ENCODE measurements at places on chromosomes 2 and 18.

DNA sequence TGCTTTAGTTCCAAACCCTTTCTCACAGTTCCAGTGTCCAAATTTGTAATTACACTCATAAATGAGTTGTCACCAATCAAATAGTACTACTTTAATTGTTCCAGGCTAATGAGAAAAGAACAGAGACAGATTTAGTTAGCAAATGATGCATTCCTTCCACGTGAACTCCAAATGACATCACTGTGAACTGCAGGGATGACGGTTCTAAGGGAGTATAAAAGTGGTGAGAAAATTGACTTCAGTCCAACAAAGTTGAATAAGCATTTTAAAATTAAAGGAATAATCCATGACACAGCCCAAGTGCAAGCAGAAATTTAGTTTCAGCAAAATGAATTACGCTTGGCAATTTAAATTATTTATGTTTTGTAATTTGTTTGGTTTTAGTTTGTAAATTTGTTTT lies 102.0 kb upstream of the LRATD1 start:
- DNase-seq: no peak

DNA sequence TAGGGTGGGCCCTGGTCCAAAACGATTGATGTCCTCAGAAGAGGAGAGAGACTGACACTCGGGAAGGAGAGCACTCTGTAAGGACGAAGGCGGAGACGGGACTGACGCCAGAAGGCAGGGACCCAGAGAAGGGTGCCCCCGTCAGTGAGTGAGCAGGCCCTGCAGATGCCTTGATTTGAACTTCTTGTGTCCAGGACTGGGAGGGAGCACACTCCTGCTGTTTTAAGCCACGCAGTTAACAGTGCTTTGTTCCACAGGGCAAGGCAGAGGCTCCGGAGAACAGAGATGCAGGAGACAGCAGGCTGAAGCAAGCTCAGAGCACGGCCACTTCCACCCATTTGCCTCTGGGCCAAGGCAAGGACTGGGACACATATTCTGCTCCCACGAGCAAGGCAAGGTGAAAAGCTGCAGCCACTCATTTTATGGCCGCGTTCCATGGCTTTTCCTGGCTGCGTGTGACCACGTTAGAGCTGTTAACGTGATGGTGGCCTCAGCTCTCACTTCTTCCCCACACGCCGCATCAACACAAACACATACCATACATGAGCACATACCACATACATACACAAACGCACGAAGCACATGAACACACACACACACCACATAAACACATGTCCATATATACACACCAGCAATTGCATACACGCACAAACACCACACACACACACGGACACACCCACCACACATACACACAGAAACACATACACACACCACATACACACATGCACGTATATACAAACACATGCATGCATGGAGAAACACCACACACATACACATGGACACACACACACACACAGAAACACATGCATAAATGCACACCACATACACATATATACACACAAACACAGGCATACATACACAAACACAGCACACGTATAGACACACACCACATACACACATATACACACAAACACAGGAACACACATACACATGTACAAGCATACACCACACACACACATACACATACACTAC lies 521.0 kb upstream of the MYT1L start:
- no peak for DNase-seq

- no peak for DNase-seq
Observed at GRCh38 chr2:142983174-142983573, 105.7 kb downstream of the KYNU start.

DNA sequence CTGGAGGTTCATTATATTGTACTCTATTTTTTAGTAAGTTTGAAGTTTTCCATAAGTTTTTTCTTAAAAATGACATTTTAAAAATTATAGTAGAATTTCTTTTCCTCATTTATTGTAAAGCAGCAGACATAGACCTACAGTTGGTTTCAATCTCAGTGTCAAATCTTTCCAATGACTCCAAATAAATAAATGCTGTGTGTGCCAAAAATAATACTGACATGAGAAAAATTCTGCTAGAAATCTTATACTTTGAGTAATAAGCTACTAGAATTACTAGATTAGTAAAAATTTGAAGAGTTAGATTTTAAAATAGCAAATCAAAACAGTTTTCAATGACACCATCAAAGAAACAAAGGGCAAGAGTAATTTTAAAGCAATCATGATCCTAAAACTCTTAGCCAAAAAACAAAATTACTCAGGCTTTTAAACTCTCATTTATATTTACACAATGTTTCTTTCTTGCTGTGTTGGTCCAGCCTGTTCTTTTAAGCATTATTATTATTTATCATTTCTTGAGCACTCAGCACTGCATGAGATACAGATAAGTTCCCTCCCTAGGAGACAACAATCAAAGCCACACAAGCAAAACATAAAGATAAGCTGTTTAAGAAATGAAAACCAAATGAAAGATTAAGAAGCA lies 8.3 kb upstream of the KANSL1L start:
- DNase-seq: no peak

DNA sequence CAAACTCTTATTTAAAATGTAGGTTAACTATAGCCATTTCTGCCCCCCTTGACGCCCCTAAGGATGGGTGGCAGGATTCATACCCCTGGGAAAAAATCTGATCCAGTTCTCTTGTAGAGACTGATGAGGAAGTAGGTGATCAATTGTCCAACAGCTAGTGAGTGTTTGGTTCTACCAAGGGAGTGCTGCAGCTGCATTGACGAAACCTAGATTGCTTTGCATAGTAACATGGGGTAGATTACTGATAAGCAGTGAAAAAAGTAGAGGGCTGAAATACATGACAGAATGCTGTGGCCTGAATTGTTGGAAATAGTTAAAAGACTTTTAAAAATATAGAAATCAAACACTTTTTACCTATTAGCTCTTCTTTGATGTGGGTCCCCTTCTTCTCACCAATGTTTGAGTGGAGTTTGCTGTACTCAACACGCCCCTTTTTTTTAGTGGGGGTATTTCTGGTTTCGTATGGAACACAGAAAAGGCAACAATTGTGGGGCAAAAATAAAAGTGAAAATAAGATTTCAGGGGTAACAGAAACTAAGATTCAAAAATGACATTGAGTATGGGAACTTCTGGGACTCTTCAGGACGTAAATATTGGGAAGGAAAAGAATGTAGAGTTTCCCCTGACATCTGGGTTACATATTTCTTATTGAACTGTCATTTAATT lies 66.2 kb downstream of the MAIP1 start:
- no peak for DNase-seq

DNA sequence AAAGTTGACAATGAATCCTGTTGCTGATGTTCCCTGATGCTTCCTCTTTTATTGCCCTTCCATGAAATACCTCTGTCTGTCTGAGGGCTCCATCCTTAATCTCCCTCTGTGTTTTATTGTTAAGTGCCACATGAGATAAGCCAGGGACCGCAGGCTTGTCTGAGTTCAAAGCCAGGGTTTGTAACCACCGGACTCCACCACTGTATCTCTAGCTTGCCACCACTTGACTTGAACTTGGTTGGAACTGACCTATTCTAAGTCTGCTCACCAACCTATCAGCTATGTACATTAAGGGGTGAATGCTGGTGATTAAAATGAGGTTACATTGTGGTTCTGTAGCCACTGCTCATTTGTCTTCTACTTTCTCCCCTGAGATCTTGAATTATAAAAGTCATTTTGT lies 328.5 kb upstream of the ZEB2 start:
- no peak for DNase-seq

DNA sequence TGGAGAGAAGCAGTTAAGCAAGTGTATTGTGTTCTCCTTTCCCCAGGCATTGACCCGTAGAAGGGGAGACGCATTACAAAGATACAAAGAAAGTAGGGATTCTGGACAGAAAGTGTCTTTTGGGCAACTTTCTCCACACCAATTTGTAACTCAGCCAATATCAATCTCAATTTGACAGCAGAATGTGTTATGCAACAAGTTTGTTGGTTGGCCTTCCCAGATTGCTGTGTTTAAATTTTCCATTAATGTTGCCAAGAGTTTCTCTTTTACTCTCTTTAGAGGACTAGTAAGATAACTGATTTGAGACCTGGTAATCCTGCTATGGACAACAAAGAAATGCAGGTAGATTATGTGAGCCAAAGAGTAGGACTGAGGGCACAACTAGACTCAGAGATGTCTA lies 279.6 kb downstream of the ZNF804A start:
- DNase-seq: no peak

GRCh38 chr2:110149330-110150220 lies 34.0 kb upstream of the MALL start:
- no peak for DNase-seq

DNA sequence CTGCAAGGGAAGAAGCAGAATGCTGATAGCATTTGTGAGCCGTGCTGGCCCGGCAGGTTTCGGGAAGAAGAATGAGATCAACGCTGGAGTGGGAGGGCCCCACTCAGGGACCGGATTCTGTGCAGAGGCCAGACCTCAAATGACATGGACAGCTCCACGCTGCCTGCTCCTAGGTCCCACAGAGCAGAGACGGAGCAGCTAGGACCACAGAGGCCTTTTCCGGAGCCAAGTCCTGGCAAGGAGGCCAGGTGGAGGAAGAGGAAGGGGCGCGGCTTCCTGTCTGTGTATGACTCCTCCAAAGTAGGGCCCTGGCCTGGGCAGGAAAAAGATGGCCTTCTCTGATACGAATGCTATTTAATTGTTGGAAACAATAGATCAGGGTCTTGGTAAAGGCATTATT lies 139.9 kb downstream of the LRRC30 start:
- DNase-seq: no peak

- no peak for DNase-seq
Observed at GRCh38 chr2:145410086-145410485, 890.2 kb upstream of the ZEB2 start.

DNA sequence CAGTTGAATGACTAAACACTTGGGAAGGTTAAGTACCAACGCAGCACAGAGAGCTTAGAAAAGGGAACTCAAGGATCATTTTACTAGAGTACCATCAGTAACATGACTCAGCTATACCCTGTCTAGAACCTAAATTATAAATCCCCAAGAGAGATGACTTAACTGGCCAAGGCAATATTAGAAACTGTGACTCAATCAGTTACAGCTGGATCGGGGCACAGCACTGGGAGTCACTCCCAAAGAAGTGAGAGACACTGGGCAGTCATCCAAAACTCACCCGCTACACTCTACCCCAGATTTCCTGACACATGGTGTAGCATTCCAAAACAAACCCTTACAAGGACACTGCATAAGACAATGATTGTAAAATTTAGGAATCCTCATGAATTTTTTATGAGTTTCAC lies 17.7 kb downstream of the IWS1 start:
- no peak for DNase-seq

GRCh38 chr18:45231617-45232016 lies 383.7 kb upstream of the SLC14A2 start:
- DNase-seq: no peak

GRCh38 chr18:31064130-31064529 lies 21.6 kb upstream of the DSC3 start:
- DNase-seq: no peak

- DNase-seq: no peak
Observed at GRCh38 chr18:34947711-34948125, 93.5 kb upstream of the MAPRE2 start.

GRCh38 chr18:6649421-6650126 lies 79.9 kb upstream of the ARHGAP28 start:
- no peak for DNase-seq

DNA sequence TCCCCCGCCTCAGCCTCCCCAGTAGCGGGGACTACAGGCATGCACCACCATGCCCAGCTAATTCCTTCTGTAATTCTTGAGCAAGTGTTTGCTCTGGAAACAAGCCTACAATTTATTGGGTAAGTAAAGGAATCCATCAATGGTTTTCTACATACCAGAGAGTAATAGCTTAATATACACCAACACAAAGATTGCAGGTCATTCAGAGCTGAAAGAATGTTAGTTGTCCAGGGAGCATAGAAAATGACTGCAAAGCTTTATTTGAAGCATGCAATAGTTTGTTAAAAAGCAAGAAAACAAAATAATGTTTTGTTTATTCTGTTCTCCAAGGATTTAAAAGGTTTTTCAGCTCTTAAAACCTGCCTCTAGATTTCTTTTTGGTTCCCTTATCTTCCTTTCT lies 5.6 kb downstream of the IDH1 start:
- no peak for DNase-seq

DNA sequence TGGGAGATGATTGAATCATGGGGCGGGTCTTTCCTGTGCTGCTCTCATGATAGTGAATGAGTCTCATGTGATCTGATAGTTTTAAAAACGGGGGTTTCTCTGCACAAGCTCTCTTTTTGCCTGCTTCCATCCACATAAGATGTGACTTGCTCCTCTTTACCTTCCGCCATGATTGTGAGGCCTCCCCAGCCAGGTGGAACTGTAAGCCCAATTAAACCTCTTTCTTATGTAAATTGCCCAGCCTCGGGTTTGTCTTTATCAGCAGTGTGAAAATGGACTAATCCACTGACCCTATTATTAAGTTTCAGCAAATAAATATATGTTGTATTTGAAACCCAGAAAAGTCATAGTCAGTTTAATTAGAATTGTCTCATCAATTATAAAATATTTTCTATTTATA lies 22.0 kb downstream of the IRS1 start:
- DNase-seq: no peak

GRCh38 chr2:1231466-1232063 lies 181.7 kb upstream of the TPO start:
- no peak for DNase-seq

- DNase-seq: no peak
Observed at GRCh38 chr2:32355976-32356680, 695 bp upstream of the BIRC6 start.

DNA sequence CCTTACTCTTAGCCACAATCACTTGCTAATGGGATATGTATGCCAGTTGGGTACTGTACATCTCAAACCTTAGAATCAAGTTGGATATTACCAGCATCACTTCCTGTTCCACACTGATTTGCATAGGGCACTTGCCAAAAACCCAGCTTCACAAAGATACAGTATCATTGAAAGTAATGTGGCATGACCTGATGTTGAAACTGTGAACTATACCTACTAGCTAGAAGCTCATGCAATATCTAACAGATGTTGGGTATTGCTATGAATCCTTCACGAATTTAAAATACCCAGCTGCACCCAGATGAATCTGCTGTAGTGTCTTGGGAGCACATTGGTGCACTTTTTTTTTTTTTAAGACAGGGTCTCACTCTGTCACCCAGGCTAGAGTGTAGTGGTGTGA lies 6.5 kb upstream of the STAMBP start:
- peak; percentile 36 for DNase-seq

DNA sequence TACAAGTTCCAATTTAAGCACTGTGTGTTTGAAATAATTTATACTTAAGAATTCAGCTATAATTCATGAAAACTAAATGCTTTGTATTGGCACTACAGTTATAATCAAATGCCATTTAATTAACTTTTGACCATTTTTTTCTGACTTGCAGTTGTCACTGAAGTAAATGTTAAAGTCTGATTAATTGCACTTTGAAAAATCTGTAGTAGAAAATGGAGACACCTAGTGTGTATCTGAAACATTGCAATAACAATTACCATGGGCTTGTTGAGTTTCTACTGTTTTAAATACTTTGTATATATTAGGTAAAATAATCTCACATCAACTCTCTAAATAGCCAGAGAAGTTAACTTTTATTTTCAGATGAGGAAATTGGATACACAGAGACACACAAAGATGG lies 458.6 kb upstream of the FSIP2 start:
- peak; percentile 21 for DNase-seq

- no peak for DNase-seq
Observed at GRCh38 chr2:57417007-57417406, 629.6 kb upstream of the VRK2 start.
